ENCODE measurements at places on chromosomes 11 and 22.

DNA sequence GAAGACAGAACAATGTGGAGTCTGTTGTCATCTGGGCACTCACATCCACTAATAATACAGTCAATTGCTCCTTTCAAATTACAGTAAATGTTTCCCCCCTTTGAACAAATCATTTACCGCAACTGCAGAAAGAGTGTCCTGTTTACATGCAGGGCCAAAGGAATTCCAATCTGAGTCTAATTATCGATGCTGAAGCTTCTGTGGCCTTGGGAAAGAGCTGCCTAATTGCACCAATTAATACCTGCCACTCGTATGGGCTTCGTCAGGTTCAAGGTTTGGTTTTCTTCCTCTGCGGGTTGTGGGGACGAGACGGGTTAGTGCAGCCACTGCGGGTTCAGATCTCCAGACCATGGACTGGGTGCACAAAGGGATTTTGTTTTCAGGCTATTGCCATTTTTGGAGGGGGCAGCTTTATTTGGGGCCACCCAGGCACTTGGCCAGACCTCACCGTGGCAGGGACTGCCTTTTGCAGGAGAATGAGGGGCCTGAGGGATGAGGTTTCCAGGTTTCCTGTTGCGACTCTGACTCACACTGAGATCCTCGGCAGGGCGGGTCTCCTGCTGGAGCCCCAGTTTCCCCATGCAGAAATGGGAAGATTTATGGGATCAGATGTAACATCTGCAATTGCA is 147.6 kb downstream of the MIAT start:
- DNase-seq: peak; percentile 28

- DNase-seq: peak; percentile 13
Observed at GRCh38 chr11:63906585-63906984, 10.4 kb downstream of the RCOR2 start.

DNA sequence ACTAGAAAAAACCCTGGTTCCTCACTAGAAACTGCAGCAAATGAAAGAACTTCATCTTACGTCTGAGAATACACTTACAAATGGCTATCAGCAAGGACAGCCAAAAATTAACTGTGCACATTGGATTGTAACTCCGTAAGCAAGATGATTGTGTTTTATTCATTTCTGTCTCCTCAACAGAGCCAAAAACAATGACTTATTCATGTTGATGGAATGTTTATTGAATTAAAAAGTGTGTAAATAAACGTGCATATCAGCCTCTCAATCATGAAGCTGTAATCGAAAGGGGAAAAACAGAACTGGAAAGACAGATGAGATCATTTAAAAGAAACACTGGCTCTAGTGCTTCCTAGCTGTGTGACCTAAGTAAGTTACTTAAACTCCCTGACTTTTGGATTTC is 307.5 kb upstream of the ZC3H12C start:
- DNase-seq: peak; percentile 39

DNA sequence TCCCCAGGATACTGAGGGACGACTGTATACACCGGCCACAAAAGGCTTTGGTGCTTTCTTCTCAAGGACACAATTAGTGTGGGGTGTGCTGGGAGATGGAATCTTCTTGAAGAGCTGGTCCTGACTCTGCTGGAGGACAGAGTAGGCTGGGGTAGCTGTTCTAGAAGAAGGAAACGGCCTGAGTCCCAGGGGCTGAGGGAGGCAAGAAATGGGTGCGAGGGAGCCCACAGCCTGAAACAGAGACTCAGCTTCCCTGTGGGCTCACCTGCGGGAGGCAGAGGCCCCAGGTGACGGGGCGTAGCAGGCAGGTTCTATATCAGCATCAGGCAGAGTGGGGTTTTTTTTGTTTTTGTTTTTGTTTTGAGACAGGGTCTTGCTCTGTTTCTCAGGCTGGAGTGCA is 36.6 kb downstream of the PARVG start:
- DNase-seq: no peak

GRCh38 chr11:65063532-65063931 is 5.2 kb upstream of the NAALADL1 start:
- DNase-seq: no peak

- no peak for DNase-seq
Observed at GRCh38 chr22:17540481-17540880, 22.8 kb upstream of the SLC25A18 start.

DNA sequence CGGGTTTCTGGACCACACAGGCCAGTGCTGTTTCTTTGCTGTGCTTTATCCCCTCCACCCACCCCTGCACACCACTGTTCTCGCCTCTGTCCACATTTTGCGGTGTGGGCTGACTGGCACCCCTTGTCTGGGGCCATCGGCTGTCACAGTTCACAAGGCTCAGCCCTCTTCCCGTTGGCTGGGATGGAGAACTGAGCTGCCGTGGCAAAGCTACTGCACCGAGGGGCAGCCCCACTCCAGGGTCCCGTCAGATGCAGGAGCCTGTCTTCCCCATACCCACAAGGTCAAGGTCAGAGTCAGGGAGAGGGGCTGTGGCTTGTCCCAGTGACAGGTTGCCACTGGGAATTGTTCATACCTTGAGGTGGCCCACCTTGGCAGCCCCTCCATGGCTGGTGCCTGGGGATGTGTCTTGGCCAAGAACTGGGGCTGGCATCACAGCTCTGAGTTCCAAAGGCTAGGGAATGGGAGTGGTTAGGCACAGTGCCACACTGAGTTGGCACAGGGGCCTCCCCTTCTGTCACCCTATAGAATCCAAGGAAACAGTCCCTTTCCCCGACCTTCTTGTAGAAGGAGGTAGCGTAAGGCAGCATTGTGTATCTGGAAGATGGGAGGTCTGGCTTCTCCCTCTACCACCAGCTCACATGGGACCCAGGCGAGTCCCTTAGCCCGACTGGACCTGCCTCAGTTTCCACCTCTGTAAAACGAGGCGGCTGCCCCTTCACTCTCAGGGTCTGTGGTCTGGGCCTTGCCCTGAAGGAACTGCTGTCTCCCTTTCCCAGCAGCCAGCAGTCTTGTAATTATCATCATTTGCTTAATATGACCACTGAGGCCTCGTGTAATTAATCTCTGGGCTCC is 3.4 kb downstream of the GRK2 start:
- no peak for DNase-seq

DNA sequence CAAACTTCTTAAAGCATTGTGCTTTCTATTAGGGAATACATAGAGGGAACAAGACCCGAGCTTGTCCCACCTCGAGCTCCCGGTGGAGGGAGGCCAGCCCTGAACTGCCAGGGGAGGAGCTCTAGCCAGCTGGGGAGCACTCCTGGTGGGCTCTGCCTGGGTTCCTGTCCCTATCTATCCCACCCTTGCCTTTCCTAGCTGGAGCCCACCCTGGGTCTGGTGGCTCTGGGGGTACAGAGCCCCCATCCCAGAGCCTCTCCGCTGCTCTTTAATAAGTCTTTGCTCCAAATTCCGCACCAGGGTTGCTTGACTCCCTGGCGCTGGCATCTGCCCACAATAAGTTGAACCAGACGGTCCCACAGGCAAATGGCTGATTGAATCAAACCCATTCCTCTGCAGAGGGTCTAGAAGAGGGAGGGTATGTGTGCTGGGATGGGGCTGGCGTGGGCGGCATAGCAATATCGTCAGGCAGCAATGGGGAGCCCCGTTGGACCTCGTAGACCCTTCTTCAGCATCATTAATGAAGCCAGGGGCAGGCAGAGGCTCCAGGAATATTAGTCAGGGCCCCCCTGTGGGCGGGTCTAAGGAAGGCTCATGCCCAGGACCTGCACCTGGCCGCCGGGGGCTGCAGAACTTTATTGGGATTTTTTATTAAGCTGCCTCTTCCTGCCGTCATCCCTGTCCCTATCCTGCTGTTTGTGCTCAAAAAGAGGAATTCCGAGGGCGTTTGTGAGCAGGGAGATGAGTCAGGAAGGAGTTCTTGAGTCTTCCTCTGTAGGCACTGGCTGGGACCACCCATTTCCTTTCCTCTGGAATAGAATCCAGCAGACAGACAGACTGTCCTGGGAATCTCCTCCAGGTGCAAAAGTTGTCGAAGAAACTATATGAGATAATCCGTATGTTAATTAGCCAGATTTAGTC is 38.5 kb upstream of the RIC3 start:
- peak; percentile 22 for DNase-seq

DNA sequence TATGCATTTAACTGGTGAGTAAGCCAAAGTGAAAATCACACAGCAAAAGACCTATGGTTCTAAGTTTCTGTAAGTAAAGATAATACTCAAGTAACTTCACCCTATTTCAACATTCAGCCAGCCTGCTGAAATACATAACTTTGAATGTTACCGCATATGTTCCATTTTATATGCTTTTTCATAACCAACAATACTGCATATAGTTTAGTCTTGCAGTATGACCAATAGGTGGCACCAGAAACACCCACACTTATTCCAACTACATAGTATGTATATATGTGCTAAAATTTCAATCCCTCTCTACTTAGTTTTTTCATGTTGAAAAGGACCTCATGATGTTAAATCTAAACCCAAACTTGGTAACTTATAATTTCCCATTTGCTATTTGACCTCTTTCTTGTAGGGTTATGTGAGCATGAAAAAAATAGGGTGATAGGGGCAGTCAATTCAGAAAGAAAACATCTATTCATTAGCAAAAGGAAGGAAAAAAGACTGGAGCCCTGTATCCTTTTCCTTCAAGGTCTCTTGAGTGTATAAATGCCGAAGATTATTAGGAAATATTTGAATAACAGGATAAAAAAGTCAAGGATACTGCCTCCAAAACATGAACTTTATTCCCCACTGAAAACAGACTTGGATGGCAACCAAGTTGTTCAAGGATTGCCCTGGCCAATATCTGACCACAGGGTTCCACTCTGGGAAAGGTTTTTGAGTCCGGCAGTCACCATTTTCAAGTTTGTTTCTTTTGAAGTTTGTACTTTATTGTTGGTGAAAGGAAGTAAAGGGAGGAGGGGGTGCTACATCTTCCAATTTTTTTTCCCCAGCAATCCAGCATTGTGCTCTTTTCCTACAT is 23.8 kb upstream of the FZD4 start:
- peak; percentile 65 for DNase-seq

Measured in IMR-90 (cell line).